DMS 273 treated with DMSO at 0.1 percent for 48 hours (cell line): ENCODE measurements at places on chromosomes 6 and 20.

DNA sequence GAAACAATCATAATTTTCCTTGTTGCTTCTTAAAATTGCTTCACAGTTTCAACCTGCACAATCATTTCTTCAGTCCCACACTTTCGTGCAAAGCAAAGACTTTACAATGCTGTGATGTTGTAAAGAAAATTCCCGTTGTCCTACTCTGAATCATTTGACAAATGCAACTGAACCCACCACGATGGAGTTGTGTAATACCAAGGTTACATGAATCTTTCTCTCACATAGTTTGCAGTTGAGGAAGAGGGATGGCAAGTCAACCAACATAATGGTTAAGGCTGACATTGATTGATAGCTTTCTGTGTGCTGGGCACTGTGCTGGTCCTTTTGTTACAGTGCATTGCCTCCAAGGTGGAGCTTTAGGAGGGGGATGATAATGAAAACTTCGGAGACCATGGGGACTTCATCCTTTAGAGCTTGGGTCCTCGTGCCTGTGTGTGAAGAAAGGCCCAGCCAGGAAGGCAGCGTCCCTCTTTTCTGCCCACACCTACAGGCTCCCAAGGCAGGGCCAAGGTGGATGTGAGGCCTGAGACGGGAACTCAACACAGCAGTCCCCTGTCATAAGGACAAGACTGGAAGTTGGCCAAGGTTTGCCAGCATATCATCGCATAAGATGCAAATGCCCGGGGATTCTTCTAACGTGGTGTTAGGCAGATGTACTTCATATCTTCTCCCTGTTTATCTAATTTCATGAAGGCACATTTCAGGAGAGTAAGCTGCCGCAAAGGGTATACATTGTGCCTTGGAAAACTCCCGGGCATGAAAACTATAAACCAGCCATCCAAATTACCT, 96.9 kb downstream of the LY86 start:
- no peak for DNase-seq

- DNase-seq: peak; percentile 84
Observed at GRCh38 chr6:28474441-28475219, 31.3 kb upstream of the ZSCAN23 start.

GRCh38 chr6:24932832-24933231, 2.9 kb downstream of the RIPOR2 start:
- no peak for DNase-seq

- DNase-seq: no peak
Observed at GRCh38 chr6:105263685-105264610, 84.1 kb upstream of the POPDC3 start.

DNA sequence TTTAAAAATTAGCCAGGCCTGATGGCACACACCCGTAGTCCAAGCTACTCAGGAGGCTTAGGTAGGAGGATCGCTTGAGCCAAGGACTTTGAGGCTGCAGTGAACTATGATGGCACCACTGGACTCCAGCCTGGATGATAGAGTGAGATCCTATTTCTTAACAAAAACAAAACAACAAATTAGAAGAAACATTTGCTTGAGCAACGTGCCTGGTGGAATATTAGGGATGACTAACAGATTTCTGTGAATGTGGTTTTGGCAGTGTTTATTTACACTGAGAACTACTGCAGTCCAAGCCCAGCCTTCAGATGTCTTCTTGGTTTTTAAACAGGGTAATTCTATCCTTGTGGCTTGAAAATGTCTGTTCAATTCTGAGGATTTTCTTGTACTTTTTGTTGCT, 9.2 kb downstream of the PPP1R3G start:
- DNase-seq: no peak

- DNase-seq: no peak
Observed at GRCh38 chr20:49711667-49711987, 2.1 kb downstream of the B4GALT5 start.

- DNase-seq: no peak
Observed at GRCh38 chr20:47814632-47815415, 29.5 kb upstream of the SULF2 start.

DNA sequence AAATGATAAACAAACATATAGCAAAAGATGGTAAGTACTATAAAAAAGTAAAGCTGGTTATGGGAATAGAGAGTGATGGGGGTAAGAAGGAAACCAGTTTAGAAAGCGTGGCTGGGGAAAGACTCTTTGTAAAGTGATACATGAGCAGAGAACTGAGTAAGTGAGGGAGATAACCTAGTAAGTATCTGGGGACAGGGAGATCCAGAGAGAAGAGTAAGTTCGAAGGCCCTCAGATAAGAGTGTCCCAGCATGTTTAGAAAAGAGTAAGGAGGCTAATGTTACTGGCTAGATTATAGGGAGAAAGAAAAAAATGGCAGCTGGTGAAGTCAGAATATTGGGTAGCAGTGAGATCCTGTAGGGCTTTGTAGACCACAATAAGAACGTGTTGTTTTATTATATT, 50.7 kb upstream of the HBS1L start:
- DNase-seq: no peak

GRCh38 chr20:37564016-37564387, 36.3 kb upstream of the BLCAP start:
- DNase-seq: no peak

DNA sequence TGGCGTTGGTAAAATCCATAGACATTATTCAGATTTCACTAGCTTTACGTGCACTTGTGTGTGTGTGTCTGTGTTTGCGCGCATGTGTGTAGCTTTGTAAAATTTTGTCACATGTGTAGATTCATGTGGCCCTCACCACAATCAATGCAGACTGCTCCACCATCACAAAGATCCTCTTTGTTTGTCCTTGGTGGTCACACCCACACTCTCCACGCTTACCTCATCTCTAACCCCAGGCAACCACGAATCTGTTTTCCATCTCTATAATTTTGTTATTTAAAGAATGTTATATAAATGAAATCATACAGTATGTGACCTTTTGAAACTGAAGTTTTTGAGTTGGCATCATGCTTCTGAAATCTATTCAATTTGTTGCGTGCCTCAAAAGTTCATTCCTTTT, 58.5 kb downstream of the GRM1 start:
- no peak for DNase-seq

DNA sequence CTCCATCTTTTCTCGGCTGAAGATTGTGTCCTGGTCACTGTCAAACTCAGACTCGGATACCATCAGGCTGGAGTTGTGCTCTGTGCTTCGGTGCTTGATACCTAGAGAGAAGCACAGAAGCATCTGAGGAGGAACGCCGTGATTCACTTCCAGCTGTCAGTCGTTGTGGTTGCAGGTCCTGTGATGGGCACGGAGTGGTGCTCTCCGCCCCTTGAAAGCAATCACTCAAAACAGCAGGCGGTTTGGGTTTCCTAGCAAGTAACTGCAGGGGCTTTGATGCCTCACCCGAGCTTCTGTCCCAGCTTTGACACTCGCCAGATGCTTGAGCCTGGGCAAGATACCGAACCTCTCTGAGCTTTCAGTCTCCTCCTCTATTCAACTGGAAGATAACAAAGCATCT, 52.5 kb downstream of the ALDH5A1 start:
- no peak for DNase-seq

- peak; percentile 85 for DNase-seq
Observed at GRCh38 chr6:54718541-54719023, 128.0 kb upstream of the FAM83B start.

- DNase-seq: no peak
Observed at GRCh38 chr6:24930431-24930871, 5.3 kb downstream of the RIPOR2 start.

DNA sequence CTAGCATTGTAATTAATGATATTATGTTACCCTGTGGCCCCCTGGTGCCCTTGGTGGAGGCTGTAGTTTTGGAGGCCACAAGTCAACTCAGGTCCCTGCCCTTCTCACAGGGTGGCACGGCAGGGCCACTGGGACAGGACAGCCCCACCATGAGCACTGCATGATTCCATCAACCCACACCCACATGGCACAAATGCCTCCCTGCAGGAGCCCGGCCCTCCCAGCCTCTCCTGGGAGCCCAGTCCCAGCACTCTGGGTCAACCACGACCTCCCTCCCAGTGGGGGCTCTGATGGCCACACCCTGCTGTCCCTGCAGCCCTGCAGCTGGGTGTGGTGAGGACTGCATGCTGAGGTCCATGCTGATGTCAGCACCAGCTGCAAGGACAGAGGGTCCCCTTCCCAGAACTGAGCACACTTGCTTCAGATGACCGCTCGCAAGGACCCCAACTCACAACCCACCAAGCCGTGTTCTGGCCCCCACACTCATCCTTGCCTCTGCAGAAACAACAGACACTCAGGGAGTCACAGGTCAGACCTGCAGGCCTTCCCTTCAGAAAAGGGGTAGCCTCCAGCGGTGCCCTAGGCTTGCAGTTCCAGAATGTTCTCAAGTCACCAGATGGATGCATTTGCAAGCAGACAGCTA, 15.7 kb upstream of the CST7 start:
- no peak for DNase-seq

GRCh38 chr6:9499709-9500108, 915.2 kb downstream of the TFAP2A start:
- DNase-seq: peak; percentile 36

DNA sequence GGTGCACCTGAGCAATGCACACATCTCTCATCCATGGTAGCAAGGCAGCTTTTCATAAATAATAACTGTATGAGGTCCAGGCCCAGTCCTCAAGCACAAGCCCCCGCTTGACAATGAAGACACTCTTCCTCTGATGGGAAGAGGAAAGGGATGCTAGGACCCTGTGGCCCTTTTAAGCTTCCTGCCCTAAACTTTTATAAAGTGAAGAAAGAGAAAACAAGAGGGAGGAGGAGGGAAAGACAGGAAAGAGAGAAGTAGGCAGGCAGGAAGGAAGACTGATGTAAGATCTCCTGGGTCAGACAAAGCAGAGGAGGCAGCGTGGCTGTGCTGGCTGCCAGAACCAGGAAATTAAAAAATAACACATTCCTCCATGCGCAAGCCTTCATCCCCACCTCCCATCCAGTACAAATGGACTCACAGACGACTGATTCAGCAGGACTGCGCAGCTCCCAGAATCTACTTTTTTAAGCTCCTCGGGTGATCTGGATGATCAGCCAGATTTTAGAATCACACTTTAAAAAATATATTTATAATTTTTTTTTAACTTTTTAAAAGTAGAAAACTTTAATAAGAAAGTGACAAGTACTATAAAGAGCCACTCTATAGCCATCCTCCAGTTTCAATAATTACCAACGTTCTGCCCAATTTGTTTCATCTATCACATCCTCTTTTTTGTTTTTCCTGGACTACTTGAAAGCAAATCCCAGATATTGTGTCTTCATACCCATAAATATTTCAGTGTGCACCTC, 16.5 kb downstream of the TNFAIP3 start:
- DNase-seq: no peak

DNA sequence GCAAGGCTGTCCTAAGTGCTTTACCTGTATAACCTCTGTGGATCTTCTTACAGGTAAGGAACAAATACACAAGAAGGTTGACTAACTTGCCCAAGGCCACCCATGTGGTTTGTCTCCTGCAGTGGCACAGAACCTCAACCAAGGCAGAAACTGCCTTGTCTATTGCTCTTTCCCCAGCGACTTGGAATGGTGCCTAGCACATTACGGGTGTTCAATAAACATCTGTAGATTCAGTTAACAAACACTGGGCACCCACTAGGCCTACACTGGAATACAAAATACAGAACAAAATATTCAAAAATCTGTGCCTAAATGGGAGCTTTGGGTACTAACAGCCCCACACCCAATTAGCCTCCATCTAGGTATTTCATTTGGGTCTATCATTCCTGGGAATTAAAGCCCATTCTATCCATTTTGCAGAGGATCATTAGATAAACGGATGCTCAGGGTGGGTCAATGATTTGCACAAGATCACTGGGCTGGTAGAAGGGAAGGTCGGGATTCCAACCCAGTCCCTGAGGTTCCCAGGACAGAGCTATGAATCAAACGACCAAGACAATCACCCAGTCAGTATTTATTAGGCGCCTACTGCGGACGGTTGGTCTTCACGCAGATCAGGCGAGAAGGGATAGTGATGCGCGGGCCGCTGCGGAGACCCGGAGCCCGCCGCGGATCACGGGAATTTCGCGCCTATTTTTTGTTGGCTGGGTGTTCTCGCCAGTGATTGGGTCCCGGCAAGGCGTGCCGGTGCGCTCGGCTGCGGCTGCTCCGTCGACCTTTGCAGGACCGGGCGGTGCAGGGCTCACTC, at the start of gene STK35:
Gene STK35, plus strand, starts transcription at position 771 of the 808 bp plus-strand sequence. CDS start 55 bp downstream, outside the sequence.
- peak; percentile 64 for DNase-seq

DNA sequence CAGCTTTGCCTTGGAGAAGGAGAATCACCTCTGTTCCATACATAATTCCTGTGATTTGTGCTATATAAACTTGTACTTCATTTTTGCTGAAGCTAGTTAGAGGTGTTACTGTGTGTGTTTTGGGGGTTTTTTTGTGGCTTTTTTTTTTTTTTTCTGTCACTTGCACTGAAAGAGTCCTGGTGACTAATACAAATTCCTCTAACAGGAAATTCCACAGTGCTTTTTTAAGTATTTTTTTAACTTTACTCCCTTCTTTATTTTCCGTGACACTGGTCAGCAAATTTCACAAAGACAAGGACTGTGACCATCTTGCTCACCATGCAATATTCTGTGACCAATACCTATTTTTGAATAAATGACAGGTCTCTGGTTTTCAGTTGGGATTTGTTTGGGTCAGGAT, 110.5 kb downstream of the ISM1 start:
- no peak for DNase-seq

- DNase-seq: no peak
Observed at GRCh38 chr20:348972-349841, 2.3 kb downstream of the NRSN2 start.

GRCh38 chr6:44504301-44504791, 116.8 kb downstream of the CDC5L start:
- DNase-seq: no peak

DNA sequence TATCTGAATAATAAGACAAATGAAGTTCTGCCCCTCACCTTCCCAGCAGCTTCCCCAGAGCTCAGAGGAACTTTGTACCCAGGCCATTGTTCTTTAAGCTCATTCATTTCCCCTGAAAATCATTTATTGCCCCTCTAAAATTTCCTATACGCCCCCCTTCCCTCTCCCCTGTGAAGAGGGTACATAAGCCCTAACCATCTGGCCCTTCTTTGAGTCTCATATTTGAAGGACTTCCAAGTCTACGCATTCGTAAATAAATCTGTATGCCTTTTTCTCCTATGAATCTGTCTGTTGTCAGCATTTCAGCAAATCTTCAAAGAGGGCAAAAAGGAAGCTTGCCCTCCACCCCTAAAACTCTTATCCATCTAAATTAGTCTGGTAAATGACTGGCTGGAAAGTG, 73.1 kb upstream of the DST start:
- no peak for DNase-seq

DNA sequence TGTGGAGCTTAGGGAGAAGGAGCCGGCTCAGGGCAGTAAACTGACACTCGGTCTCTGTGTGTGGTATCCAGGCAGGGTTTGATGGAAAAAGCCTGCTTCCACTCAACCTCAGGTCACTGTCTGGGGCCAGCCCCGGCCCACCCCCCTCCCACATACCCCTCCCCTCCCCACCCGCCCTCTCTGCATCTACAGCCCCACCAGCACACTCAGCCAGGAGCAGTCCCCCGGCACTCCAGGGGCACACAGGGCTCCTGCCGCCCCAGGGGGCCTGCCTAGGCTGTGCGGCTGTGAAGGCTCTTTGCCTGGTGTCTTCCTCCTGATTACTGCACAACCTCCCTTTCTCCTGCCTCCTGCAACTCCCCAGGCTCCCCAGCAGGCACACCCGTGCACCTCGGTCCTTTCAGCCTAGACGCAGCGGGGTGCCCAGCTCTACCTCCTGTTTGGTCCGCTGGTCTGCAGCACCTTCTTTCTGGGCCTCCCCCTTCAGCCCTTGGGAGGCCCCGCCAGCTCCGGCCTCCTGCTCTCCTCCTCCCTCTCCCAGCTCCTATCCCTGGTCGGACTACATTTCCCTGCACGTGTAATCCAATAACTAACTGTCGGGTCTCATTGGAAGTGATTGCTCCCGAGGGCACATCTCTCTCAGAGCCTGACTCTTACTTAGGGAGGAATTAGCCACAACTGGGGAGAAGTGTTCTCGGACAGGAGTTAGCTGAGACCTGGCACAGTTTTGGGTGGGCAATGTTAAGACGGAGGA, 1.3 kb upstream of the FOXF2 start:
- DNase-seq: no peak
